Neural crest cell (in vitro differentiated cells): ENCODE measurements at places on chromosomes 1 and 21. TPM values are rescaled to one million over a fixed set of nuclear protein-coding genes. Genes with fewer than 3 reads are reported as not detected.

GRCh38 chr21:18387994-18388393 lies 15.6 kb downstream of the TMPRSS15 start:
- H3K27ac ChIP-seq: no peak overlapping the region
- DNase-seq: no peak
- no peaks in the 10 kb centered on the region for H3K4me1 ChIP-seq

GRCh38 chr21:37063433-37063832 lies 9.4 kb downstream of the PIGP start:
- H3K36me3 ChIP-seq: peaks cover 1% of the 10 kb centered on the region
- DNase-seq: no peak
- H3K4me3 ChIP-seq: peak overlapping the region; percentile 29
- no peaks in the 10 kb centered on the region for H3K27me3 ChIP-seq

DNA sequence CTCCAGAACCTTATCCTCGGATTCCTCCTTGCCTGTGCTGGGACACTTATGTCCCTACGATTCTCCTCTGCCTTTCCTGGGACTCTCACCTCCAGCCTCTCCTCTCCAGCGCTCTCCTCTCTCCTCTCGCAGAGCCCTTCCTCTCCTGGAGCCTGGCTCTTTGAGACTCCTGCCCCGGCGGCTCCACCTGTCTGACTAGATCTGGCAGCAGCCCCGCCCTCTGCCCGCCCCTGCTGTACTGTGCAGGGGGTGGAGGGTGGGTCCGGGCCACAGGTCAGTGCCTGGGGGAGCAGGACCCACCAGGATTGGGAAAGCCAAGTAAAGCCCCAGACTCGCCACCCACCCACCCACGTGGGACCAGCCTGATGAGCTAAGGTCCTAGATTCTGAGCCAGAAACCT lies 1.6 kb downstream of the ELOVL1 start:
- DNase-seq: no peak
- H3K36me3 ChIP-seq: peaks cover 25% of the 10 kb centered on the region
- H3K4me3 ChIP-seq: peak overlapping the region; percentile 82
- H3K27me3 ChIP-seq: no peaks in the 10 kb centered on the region
- no peak overlapping the region for H3K27ac ChIP-seq

DNA sequence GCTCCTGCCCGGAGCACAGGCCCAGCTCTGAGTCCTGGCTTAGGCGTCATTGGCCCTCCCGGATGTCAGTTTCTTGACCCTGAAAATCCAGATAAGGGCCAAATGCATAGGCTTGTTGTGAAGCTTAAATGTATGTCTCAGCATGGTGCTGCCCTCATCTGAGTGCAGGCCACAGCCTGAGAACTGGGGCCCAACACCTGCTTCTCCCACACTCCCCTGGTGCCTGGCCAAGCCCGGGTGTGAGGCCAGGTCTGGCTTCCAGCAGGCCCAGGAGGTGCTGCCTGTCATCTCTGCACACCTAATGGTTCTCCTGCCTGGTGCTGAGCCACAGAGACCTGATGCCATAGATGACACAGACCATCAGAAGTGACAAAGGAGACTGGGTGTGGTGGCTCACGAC lies 14.0 kb downstream of the MX2 start:
- H3K27me3 ChIP-seq: no peaks in the 10 kb centered on the region
- no peak overlapping the region for H3K27ac ChIP-seq
- no peak for DNase-seq

- peak; percentile 55 for DNase-seq
- peak overlapping the region; percentile 69 for H3K27ac ChIP-seq
- H3K36me3 ChIP-seq: no peaks in the 10 kb centered on the region
- H3K4me3 ChIP-seq: peak overlapping the region; percentile 17
- no peaks in the 10 kb centered on the region for H3K27me3 ChIP-seq
These were observed 37.0 kb downstream of the NUAK2 start for GRCh38 chr1:205284420-205285144.

- no peak overlapping the region for H3K27ac ChIP-seq
- H3K4me1 ChIP-seq: peaks cover 30% of the 10 kb centered on the region
- DNase-seq: no peak
These were observed 53.3 kb downstream of the NENF start for GRCh38 chr1:212485913-212486618.

DNA sequence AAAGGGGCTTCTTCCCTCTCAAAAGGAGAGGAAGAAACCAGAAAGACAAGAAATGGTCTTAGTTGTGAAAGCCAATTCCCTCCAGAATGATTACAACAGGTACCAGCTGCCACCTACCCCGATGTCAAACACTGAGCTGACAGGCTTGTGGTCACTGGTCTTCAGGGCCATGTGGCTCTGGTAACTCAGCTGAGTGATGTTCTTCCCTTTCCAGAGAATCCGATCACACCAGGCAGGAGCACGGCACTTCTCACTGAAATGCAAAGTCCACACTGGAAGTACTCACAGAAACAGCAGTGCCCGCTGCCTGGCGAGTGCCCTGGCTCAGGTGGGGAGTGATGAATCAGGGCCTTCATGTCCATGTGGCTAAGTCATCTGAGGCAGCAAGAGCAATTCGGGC lies 18.7 kb upstream of the MTF1 start:
- no peak overlapping the region for H3K4me3 ChIP-seq
- no peaks in the 10 kb centered on the region for H3K27me3 ChIP-seq
- H3K27ac ChIP-seq: no peak overlapping the region
- H3K36me3 ChIP-seq: no peaks in the 10 kb centered on the region
- no peak for DNase-seq

DNA sequence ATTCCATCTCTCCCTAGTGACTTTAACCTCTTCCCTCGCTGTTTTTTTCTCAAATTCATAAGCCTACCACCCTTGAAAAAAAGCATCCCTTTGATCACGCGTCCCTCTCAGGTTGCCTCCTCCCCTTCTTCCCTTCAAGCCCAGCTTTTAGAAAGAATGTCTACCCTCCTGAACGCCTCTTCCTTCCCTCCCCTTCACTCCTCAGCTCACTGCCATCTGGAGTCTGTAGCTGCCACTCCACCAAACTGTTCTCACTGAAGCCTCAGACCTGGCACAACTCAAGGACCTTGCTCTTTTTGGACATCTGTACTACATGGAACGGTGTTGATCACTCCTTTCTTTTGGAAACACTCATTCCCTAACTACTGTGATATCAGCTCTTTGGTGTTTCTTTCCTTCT lies 80.6 kb downstream of the SLC25A24 start:
- H3K27ac ChIP-seq: no peak overlapping the region
- H3K4me3 ChIP-seq: no peak overlapping the region
- no peaks in the 10 kb centered on the region for H3K36me3 ChIP-seq
- H3K4me1 ChIP-seq: peaks cover 3% of the 10 kb centered on the region

- peak overlapping the region; percentile 77 for H3K4me3 ChIP-seq
- H3K27ac ChIP-seq: no peak overlapping the region
- H3K36me3 ChIP-seq: peaks cover 6% of the 10 kb centered on the region
- H3K27me3 ChIP-seq: no peaks in the 10 kb centered on the region
- peaks cover 36% of the 10 kb centered on the region for H3K4me1 ChIP-seq
These were observed 3.0 kb downstream of the SRP9 start for GRCh38 chr1:225780630-225781029.

- DNase-seq: no peak
- no peaks in the 10 kb centered on the region for H3K4me1 ChIP-seq
- H3K27ac ChIP-seq: no peak overlapping the region
- H3K36me3 ChIP-seq: peaks cover 7% of the 10 kb centered on the region
- H3K4me3 ChIP-seq: no peak overlapping the region
These were observed 41.5 kb downstream of the SLC66A1 start for GRCh38 chr1:19353596-19353995.

- H3K4me1 ChIP-seq: peaks cover 24% of the 10 kb centered on the region
- peak overlapping the region; percentile 93 for H3K4me3 ChIP-seq
- DNase-seq: no peak
- H3K27ac ChIP-seq: no peak overlapping the region
These were observed 1.0 kb downstream of the LYST start for GRCh38 chr1:235865565-235866204.

DNA sequence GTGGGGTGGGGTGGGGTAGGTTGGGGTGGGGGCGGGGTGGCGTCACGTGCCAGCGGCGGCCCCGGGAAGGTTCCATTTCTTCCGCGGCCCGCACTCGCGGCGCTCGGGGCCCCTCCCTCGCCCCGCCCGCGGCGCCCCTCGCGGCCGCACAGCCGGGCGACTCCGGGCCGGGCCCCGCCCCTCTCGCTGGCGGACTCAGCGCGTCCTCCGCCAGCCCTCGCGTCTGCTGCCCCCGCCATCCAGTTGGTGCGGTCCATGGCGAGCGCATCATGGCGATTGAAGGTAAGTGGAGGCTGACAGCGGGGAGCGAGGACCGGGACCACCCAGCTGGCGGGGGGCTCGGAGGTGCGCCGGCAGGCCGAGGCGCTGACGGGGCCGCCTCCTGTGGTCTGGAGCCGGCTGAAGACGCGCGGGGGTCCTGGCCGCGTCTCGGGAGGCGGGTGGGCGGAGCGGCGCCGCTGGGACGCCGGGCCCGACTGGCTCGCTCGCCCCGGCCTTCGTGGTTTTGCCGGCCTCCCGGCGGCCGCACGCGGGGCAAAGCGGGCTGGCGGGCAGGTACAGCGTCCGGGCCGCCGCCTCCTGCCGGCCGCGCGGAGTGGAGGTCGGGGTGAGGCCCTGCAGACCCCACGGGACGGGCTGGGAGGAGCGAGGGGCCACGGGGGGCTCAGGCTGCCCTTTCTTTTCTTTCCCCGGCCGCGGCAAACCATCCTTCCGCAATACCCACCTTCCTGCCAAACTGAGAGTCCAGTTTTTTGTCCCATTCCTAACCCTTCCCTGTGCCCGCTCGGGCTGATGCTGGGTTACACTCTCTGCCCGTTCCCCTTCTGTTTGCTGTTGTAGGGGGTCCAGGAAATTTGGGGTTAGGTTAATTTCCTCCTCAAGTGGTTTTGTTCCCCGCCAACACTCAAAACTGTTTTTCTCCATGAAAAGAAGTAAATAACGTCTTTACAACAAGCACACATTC lies at the start of gene SYT14:
Gene SYT14, plus strand, starts transcription at position 222 of the 964 bp plus-strand sequence. Its CDS starts 48 bp downstream, at position 270.
- peaks cover 14% of the 10 kb centered on the region for H3K4me1 ChIP-seq
- no peaks in the 10 kb centered on the region for H3K36me3 ChIP-seq
- peak within 1 kb of the TSS; percentile 91 for H3K4me3 ChIP-seq
- peaks cover 75% of the 10 kb centered on the region for H3K27me3 ChIP-seq
- H3K27ac ChIP-seq: no peak within 1 kb of the TSS

DNA sequence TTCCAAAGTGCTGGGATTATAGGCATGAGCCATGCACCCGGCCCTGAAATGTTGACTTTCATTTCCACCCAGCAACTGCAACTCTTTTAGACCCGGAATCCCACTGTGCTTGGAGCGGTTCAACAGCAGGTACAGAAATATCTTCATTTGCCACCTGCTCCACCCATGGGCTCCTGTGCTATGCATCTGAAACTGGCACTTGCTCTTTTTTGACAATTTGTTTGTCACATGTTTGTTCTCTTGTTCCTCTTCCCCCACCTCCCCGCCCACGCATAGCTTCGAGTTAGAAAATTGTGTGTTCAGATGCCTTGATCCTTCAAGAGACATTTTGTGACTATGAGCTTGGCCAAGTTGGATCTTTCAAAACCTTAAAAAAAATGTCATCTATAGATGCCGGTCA lies 2.4 kb upstream of the IFNLR1 start:
- no peak for DNase-seq
- H3K36me3 ChIP-seq: no peaks in the 10 kb centered on the region
- no peak overlapping the region for H3K27ac ChIP-seq
- H3K4me3 ChIP-seq: peak overlapping the region; percentile 31
- peaks cover 10% of the 10 kb centered on the region for H3K4me1 ChIP-seq

- H3K4me3 ChIP-seq: peak overlapping the region; percentile 98
- peak; percentile 5 for DNase-seq
- peaks cover 27% of the 10 kb centered on the region for H3K4me1 ChIP-seq
- H3K36me3 ChIP-seq: no peaks in the 10 kb centered on the region
These were observed 871 bp downstream of the TUFT1 start for GRCh38 chr1:151540982-151541377.

GRCh38 chr1:206117151-206117948 lies at the start of gene AVPR1B:
TSS of gene AVPR1B (minus strand) at chr1:206117388. CDS start at chr1:206116890, 498 bp downstream.
- no peaks in the 10 kb centered on the region for H3K36me3 ChIP-seq
- peak; percentile 37 for DNase-seq
- peaks cover 13% of the 10 kb centered on the region for H3K4me1 ChIP-seq
- peak within 1 kb of the TSS; percentile 59 for H3K27ac ChIP-seq
- H3K27me3 ChIP-seq: peaks cover 50% of the 10 kb centered on the region
- H3K4me3 ChIP-seq: peak within 1 kb of the TSS; percentile 81

DNA sequence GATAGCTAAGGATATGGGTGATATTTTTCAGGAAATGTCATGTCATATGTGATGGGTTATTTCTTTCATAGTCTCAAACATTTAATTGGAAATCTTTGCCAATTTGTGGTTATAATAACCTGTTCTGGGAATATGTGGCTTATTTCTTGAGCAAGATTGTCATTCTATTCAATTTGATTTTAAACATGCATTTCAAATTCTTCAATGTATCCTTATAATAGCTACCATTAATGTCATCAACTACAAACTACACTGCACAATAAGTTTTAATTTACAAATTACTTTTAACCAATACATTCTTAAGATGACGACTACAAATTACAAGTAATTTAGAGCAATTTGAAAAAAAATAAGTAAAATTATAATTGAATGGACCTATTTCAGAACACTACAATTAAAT lies 164.9 kb downstream of the BRINP3 start:
- H3K27ac ChIP-seq: no peak overlapping the region
- no peak for DNase-seq
- H3K4me1 ChIP-seq: no peaks in the 10 kb centered on the region
- no peaks in the 10 kb centered on the region for H3K36me3 ChIP-seq
- H3K4me3 ChIP-seq: no peak overlapping the region
- peaks cover 6% of the 10 kb centered on the region for H3K27me3 ChIP-seq

DNA sequence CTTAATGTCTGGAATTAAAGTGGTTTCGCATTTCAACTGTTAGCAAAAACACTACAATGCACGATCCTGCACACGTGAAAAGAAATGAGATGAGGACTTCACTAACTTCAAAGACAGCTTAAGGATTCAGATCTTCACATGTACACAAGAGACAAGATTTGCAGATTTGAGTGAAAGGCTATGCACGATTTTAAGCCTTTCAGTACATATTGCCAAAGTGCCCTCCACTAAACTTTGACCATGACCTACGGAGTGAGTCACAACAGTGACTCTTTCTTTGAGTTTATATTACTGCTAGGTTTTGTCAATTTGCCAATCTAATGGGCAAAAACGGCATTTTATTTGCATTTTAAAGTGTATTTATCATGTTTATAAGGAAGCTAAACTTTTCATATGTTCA lies 41.2 kb upstream of the CR1L start:
- no peaks in the 10 kb centered on the region for H3K4me1 ChIP-seq
- H3K36me3 ChIP-seq: no peaks in the 10 kb centered on the region
- H3K27ac ChIP-seq: no peak overlapping the region
- peaks cover 4% of the 10 kb centered on the region for H3K27me3 ChIP-seq
- DNase-seq: no peak

GRCh38 chr1:231707407-231707806 lies 80.8 kb downstream of the DISC1 start:
- DNase-seq: no peak
- no peaks in the 10 kb centered on the region for H3K4me1 ChIP-seq
- peaks cover 11% of the 10 kb centered on the region for H3K36me3 ChIP-seq
- no peaks in the 10 kb centered on the region for H3K27me3 ChIP-seq
- no peak overlapping the region for H3K27ac ChIP-seq

The FOXD2 gene
- total RNA-seq: 17.3 and 19.4 TPM in 2 replicates

The PNRC2 gene
- 178 and 189 TPM in 2 replicates for total RNA-seq

The CD48 gene
- not detected in 2 replicates for total RNA-seq

The CELA2A gene
- total RNA-seq: not detected in 2 replicates

The PRR9 gene
- not detected in 2 replicates for total RNA-seq

The NCAM2 gene
- total RNA-seq: 1.9 and 3.6 TPM in 2 replicates

The NUP210L gene
- 0.05 TPM in 1 of 2 replicates, not detected in the other for total RNA-seq

The AMPD1 gene
- not detected in 2 replicates for total RNA-seq

The PRAMEF27 gene
- total RNA-seq: not detected in 2 replicates

The LCE1C gene
- not detected in 2 replicates for total RNA-seq

The PADI2 gene
- total RNA-seq: 0.16 and 0.20 TPM in 2 replicates
